GM04504 (cell line): ENCODE measurements at places on chromosomes 6 and 20.
A peak's percentile ranks its signal among the peaks of the same experiment; 100 is the strongest.

DNA sequence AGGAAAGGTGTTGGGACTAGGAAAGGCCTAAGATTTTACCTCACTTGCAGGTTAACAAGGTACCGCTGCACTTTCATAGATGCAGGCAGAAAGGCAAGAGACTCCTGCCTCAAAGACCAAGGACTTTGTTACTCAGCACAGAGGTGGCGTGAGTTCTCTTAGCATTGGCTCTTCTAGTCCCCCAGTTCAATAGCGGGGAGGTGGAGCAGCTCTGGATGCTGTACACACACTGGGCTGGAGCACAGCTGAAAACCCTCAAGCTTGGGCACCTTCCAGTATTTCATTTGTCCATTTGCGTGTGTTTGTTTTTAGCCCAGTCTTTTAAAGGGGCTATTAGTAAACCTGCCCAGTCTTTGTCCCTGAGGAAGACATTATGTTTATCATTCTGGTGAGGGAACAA is 345.2 kb downstream of the FARS2 start:
- DNase-seq = no peak

DNA sequence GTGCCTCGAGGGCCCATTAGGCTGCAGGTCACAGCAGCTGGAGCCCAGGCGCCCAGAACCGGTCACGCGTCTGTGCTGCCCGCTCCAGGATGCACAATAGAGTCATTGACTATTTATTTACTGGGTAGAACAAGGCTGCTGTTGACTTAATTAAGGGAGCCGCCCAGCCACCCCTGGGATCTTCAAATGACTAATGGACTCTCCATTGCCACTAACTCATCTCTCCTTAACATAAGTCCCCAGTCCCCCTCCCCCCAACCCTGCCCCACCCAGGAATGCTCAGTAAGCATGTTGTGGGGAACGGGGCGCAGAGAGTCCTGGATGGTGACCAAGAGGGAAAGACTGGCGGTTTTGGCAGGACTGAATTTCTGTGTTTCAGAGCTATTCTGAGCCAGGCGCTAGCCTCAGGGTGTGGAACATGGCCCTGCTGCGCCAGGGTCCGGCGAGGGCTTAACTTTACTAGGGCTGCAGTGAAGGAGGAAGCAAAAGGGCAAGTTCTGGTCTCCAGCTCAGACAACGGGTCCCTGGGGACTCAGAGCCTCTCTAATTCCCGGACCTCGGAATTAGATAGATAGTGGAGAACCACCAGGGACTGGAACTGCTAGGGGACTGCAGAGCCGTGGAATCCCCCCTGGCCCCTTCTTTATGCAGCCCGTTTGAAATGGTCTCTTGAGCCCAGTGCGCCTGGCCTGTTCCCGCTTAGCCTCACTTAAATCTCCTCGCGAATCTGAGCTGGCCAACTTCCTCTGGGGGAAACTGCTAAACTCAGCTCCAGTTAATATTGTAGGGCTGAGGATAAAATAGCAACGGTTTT is 1.5 kb upstream of the GRIK2 start:
- DNase-seq = peak; percentile 37

- DNase-seq = no peak
These were observed 102.7 kb downstream of the PTPRK start for GRCh38 chr6:128417698-128418097.

- DNase-seq = no peak
These were observed 47.3 kb downstream of the ZFAND3 start for GRCh38 chr6:37866590-37867507.

GRCh38 chr6:146041282-146041681 is 12.4 kb downstream of the GRM1 start:
- peak; percentile 7 for DNase-seq

DNA sequence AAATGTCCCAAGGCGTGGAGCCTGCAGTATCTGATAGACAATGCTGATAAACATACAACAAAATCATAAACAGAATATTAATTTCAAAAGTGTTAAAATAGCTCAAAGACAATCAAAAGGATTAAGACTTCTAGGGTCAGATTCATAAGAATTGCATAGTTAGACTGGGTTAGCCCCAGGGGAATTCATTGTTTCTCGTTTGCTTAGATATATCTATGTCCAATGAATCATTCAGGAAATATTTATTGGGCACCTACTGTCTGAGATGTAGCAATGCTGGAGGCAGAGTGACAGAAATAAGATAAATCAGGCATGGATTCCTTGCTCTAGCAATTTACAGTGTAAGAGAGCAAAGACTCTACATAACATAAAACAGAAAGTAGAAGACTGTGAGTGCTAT is 124.4 kb upstream of the PRL start:
- no peak for DNase-seq

DNA sequence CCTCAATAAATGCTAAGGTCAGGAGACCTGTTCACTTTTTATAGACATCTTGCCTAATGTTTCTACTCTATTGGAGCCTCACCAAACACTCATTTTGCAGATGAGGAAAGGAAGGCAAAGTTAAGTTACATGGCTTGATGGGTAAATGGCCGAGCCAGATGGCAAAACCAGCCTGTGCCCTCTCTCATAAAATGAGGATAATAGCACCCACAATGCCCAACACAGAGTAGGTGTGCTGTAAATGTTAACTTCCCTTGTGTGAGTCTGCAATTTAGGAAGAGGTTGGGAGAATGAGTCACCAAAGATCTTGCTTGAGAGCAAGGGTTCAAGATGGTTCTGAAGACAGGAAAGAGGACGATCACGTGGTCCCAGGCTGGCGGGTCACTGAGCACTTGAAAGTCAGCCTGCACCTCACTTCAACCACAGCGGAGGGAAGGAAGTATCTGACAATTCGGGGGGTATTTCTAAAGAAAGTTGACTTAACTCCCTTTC is 3.3 kb downstream of the KCNK5 start:
- DNase-seq = no peak

- no peak for DNase-seq
These were observed 37.1 kb upstream of the B4GALT5 start for GRCh38 chr20:49750611-49751396.

- no peak for DNase-seq
These were observed 326.7 kb upstream of the FLRT3 start for GRCh38 chr20:14664101-14664500.

- DNase-seq = no peak
These were observed 142.7 kb upstream of the GGTLC1 start for GRCh38 chr20:24131281-24131680.

- DNase-seq = no peak
These were observed 5.1 kb downstream of the PERP start for GRCh38 chr6:138101946-138102731.

- no peak for DNase-seq
These were observed 186.6 kb upstream of the FOXQ1 start for GRCh38 chr6:1125297-1125696.

- no peak for DNase-seq
These were observed 241.8 kb upstream of the FOXQ1 start for GRCh38 chr6:1070085-1070521.

DNA sequence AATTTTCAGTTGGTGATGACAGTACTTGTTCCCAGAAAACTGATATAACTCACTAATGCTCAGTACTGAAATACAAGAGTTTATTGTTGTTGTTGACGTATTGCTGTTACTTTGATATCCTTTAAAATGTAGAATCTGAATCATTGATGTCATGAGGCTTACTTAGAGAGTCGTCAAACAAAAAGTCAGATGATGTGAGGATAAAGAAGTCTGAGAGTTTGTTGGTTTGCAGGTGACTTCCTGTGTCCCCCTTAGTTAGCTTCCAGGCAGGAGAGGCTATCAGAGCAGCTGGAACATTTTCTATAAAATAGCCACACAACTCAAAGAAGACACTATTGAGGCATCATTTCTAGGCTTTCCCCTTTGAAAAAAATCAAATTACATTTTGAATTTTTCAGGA is 97.9 kb downstream of the ADGRG6 start:
- no peak for DNase-seq

DNA sequence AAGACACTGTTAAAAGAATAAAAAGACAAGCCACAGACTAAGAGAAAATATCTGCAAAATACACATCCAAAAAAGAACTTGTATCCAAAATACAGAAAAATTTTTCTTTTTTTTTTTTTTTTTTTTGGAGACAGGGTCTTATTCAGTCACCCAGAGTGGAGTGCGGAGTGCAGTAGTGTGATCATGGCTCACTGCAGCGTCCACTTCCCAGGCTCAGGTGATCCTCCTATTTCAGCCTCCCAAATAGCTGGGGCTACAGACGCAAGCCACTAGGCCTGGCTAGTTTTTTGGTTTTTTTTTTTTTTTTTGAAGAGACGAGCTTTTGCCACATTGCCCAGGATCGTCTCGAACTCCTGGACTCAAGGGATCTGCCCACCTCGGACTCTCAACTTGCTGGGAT is 3.1 kb downstream of the ZUP1 start:
- no peak for DNase-seq

DNA sequence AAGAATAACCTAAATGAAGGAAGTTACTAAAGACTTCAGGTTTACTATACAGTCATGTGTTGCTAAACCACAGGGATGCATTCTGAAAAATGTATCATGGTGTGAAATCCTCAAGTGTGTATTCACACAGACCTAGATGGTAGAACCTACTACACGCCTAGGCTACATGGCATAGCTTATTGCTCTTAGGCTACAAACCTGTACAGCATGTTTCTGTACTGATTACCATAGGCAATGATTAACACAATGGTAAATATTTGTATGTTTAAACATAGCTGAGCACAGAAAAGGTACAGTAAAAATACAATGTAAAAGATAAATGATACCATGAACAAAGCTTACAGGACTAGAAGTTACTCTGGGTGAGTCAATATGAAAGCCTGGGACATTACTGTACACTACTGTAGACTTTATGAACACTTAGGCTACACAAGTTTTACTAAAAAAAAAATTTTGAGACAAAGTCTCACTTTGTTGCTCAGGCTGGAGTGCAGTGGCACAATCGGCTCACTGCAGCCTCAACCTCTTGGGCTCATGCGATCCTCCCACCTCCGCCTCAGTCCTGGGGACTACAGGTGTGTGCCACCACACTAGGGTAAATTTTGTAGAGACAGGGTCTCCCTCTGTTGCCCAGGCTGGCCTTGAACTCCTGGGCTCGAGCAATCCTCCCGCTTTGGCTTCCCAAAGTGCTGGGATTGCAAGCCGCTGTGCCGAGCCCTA is 36.0 kb downstream of the ADNP start:
- DNase-seq = no peak

GRCh38 chr6:163179061-163179460 is 235.5 kb upstream of the QKI start:
- DNase-seq = no peak

- DNase-seq = peak; percentile 76
These were observed 26.4 kb upstream of the FAM83C start for GRCh38 chr20:35318502-35319157.

- no peak for DNase-seq
These were observed 228.8 kb downstream of the EPM2A start for GRCh38 chr6:145506565-145506964.

DNA sequence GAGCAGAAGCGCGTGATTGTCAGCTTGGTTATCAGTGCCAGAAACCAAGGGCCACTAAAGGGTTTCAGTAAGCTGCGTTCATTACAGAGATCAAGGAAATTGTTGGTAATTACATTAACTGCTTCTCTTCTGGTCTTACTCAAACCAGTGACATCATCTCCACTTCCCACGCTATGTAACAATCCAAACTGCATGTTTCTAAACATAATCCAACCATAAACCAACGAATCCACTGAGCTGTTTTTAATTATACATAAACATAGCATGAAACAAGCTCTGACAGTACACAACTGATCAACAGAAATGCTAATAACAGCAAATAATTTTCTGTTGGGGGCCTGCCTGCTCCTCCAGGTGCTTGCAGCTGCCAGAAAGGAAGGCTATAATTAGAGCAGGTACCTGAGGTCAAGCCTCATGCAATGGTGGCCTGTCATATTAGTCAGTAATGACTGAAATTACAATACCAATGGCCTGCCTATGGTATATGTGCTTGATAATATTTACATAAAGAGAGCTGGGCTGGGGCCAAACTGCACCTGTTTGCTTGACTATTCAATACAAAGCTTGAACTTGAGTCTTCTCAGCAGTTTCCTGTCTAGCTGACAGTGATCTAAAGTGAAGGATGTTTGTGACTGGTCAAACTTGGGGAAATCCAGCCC is 40.1 kb downstream of the ILRUN start:
- DNase-seq = peak; percentile 72

DNA sequence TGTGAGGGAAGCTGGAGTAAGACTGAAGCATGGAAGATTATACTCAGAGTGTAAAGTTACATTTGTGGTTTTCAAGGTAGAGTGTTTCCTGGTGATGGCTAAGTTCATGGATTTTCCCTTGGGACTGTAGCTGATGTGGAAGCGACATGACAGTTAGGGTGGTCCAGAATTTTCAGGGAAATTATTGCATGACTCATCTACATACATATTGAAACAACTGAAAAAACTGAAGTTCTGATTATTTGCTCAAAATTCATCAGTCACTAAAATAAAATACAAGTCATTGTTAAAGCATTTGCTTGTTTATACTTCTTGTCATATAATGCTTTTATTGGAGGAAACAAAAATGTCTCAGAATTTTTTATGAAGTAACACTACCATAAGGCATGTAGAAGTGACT is 700.0 kb downstream of the RFPL4B start:
- DNase-seq = peak; percentile 65

DNA sequence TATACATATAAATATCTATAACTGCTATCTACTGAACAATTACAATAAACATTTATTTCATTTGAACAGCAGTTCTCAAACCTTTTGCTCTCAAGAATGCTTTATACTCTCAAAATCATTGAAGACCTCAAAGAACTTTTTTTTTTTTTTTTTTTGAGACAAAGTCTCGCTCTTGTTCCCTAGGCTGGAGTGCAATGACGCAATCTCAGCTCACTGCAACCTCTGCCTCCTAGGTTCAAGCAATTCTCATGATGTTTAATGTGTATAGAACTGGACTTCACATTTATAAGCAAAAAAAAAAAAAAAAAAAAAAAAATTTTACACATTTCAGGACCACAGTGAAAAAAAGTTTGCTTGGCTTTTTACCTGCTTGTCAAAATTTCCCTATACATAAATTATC is 11.7 kb downstream of the UBE2V1 start:
- DNase-seq = no peak

DNA sequence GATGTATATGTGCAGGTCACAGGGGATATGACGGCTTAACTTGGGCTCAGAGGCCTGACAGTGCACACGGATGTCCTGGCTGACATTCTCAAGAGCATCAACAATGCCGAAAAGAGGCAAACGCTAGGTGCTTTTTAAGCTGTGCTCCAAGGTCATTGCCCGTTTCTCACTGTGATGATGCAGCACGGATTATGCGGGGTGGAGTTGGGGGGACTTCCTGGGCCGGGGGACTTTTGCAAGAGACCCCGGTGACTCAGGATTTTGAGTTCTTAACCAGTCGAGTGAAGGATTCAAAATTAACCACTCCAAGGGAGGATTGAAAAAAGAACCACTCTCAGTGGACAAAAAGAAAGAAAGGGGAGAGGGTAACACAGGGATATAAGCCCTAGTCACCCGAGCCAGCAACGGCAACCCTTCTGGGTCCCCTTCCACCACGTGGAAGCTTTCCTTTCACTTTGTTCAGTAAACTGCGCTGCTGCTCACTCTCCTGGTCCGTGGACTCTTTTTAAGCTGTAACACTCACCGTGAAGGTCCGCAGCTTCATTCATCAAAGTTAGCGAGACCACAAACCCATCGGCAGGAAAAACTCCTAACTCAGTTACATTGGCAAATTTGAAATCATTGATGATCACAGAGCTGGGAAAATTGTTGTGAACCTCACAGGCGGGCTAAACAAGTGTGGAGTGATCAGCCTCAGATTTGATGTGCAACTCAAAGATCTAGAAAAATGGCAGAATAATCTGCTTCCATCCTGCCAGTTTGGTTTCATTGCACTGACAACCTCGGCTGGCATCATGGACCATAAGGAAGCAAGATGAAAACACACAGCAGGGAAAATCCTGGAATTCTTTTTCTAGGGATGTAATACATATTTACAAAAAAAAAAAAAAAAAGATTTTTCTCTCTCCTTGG is 199.3 kb downstream of the ARID1B start:
- no peak for DNase-seq

- DNase-seq = no peak
These were observed at the start of gene TAAR6 for GRCh38 chr6:132570221-132570777. TAAR6 (plus strand) TSS chr6:132570322; CDS start chr6:132570322, 0 bp downstream.
